NCI-H1436 treated with DMSO at 0.1 percent for 48 hours (cell line): ENCODE measurements at places on chromosomes 4 and X.

DNA sequence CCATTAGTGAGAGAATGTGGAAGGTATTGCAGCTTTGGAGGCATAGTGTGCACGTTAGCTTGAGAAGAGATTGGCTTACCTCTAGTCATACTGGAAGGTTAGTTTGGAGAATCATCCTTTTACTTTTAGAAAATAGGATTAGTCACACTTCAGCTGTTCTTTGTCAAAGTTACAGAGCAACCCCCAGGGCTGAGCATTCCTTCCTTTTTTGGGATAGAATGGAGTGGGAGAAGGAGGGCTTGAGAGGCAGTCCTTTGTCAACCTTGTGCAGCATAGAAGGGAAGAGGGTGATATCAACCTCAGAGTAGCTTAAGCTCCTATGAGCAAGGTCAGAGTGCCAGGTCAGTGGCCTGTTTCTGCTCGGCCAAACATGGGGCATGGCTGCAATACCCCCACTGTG lies 8.6 kb upstream of the MBNL3 start:
- no peak for DNase-seq

GRCh38 chr4:146342600-146343192 lies 128.4 kb downstream of the REELD1 start:
- no peak for DNase-seq

GRCh38 chr4:167555338-167556022 lies 321.2 kb upstream of the SPOCK3 start:
- no peak for DNase-seq

DNA sequence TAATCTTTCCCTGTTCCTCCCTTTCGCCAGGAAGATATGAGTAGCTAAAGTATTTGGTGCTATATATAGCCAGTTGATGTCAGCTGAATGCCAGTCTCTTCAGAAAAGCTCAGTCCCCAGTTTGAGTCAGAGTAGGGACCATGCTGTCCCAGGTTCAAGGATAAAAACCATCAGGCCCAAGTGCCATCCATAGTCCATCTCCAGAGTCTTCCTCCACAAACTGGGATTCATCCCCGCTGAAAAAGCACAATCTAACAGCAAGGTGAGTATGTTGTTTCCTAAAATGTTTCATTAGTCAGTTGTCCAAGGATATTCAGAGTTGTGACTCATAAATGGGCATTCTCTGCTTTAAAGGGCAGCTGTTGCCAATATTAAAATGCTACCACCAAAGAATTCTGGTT lies at the start of gene MYOZ2:
Gene MYOZ2 (plus strand): TSS at position 112 of the 401 bp plus-strand sequence. CDS start 694 bp downstream, outside the sequence.
- DNase-seq: no peak
